Peyer's patch (tissue), 4 donors: ENCODE measurements at places on chromosomes 1 and 21.

DNA sequence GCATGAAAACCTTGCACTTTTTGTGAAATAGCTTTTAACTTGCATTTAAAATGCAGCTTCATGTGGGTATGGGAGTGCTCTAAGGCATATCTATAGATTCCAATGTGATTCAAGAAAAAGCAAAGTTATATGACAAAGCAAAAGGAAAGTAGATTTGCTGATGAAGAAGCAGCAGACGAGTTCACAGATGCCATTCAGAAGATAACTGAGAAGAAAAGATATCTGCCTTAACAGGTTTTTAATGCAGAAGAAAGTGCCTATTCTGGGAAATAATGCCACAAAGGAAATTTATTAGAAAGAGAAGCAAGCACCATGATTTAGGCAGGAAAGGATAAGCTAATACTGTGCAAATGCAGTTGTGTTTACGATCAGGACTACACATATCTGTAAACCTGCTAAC, 68.1 kb downstream of the PHTF1 start:
- H3K27me3 ChIP-seq: no peaks in the 10 kb centered on the region
- DNase-seq: no peak

GRCh38 chr1:26168410-26169197, at the start of gene C1orf232:
TSS of gene C1orf232 (minus strand) at chr1:26168963. CDS start at chr1:26168499, 464 bp downstream.
- H3K36me3 ChIP-seq: no peaks in the 10 kb centered on the region
- H3K4me1 ChIP-seq: peaks cover 8% of the 10 kb centered on the region
- DNase-seq: no peak

GRCh38 chr1:195637539-195637938, 970.7 kb downstream of the KCNT2 start:
- H3K27ac ChIP-seq: no peak overlapping the region
- H3K36me3 ChIP-seq: no peaks in the 10 kb centered on the region
- H3K4me1 ChIP-seq: no peaks in the 10 kb centered on the region
- no peak for DNase-seq

DNA sequence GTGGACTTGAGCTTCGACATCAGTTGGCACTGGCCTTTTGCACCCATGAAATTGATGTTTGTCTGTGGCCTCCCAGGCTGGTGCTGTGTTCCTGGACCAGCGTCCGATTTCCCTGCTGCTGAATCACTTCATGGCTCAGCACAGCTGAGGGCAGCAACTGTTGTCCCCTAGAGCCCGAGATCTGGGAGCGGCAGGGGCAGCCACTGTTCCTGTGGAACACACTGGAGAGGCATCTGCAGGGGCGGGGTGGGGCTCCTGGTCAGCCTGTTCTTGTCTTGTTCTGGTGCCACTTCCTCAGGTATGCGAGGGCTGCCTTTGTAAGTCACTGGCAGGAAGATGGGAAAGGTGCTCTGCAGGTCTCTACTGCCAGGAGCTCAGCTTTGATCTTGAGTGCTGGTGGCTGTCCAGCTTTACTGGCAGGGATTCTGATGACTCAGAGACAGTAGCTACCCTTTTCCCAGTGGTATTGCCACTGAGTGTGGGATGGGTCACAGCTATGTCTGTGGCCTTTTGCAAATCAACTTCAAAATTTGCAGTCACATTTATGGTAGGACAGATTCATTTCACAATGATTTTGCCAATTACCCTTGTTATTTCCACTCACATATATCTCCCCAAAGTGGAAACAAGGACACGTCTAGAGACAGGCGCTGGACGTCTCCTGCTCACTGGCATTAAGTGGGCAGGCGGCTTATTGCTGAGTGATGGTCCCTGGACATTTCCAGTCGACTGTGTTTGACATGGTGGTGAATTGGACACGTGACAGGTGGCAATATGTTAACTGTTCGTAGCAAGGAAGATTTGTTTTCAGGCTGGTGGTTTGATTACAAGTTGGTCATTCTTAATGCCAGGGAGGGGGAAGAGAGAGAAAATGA, 15.3 kb downstream of the AGPAT3 start:
- no peak for DNase-seq
- H3K27ac ChIP-seq: no peak overlapping the region
- no peaks in the 10 kb centered on the region for H3K27me3 ChIP-seq
- peaks cover 6% of the 10 kb centered on the region for H3K4me1 ChIP-seq
- no peaks in the 10 kb centered on the region for H3K36me3 ChIP-seq

DNA sequence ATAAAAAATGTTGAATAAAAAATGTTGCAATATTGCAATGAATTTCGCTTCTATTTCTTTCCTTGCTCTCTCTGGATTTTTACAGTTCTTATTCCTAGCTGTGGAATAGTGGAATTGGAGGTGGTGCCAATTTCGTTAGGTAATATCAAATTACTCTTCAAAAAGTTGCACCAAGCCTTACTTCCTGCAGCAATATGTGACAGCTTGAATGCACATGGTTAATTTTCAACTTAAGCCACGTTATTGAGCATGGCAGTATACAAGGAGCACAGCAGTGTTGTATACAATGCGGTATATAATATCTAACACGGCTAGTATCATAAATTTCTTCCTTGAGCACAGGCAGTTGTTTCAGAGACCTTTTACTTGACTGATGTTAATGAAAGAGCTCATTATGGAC, 152.5 kb downstream of the NOS1AP start:
- no peaks in the 10 kb centered on the region for H3K27me3 ChIP-seq
- H3K36me3 ChIP-seq: no peaks in the 10 kb centered on the region
- no peaks in the 10 kb centered on the region for H3K4me1 ChIP-seq
- DNase-seq: no peak
- H3K27ac ChIP-seq: no peak overlapping the region

- H3K36me3 ChIP-seq: no peaks in the 10 kb centered on the region
- H3K4me1 ChIP-seq: no peaks in the 10 kb centered on the region
- no peak for DNase-seq
- no peak overlapping the region for H3K4me3 ChIP-seq
Measured at GRCh38 chr1:237467320-237467719, 423.4 kb downstream of the ZP4 start.

DNA sequence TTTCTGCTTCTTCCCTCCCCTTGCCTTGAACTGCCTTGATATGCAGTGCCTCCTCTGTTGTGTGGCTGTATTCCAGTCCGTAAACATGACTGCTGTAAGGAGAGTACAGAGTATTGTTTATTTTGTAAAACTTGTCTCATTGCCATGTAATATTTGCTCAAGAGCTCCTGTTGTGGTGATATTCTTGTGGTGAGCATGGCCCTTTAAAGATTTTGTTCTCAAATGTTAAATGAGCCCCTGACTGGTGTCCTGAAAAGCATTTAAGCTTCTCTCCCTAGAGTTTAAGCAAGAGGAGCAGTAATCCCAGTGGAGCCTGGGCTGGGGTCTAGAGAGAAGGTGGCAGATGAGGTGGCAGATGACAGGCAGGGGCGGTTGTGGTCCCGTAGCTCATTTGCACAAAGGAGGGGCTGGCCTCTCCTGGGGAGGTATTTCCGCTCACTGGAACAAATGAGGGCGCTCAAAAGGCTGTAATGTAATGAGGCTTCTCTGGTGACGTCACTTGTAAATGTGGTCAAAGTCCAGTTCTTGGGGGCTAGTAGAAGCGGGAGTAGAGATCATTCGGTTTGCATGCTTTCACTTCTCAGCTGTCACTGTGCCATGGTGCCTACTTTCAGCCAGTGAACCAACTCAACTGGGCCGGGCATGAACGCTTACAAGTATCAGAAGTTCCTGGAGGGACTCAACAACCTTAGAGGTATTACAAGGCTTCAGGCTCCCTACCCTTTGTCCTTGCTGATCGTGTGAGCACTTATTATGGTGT, 46.0 kb upstream of the MACF1 start:
- no peak overlapping the region for H3K4me3 ChIP-seq
- H3K27ac ChIP-seq: peak overlapping the region; percentile 84
- H3K27me3 ChIP-seq: no peaks in the 10 kb centered on the region
- H3K4me1 ChIP-seq: peaks cover 38% of the 10 kb centered on the region

- DNase-seq: no peak
- H3K27ac ChIP-seq: no peak overlapping the region
- no peaks in the 10 kb centered on the region for H3K4me1 ChIP-seq
- no peaks in the 10 kb centered on the region for H3K27me3 ChIP-seq
- H3K4me3 ChIP-seq: no peak overlapping the region
Measured at GRCh38 chr1:193318347-193318746, 131.9 kb upstream of the B3GALT2 start.

DNA sequence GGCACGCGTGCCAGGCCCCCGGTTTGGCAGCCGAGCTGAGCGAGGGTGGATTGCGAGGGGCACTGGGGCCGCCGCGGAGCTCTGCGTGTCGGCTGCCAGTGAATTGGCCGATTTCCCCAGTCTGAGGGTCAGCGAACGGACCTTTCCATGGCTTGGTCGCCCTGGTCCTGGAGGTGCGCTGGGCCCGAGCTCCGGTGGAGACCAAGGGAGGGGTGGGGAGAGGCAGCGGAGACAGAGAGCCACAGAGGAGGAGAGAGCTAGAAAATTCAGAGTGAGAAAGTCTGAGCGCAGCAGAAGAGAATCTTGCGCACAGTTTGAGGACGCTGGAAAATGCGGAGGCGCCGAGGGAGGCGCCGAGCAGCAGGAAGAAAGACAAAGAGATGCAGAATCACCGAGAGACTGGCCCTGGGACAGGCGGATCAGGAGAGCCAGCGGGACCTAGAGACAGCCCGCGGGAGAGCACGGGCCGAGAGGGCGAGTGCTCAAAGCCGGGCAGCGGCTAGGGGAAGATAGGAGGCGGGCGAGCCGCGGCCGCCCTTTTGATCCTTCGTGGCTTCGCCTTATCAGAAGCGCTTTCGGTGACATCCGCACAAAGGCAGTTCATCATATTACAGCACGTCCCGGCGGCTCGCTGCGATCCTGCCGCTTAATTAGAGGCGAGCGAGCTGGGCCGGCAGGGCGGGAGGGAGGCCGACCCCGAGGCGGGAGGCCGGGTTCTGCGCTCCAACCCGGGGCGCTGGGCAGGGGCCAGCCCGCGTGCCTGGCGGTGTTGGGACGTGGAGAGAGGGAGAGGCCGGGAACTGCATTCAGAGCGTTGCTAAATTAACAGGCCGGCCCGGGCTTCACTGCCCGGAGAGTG, 12.7 kb downstream of the PAX7 start:
- no peak for DNase-seq
- peaks cover 17% of the 10 kb centered on the region for H3K4me1 ChIP-seq
- H3K36me3 ChIP-seq: no peaks in the 10 kb centered on the region
- no peak overlapping the region for H3K27ac ChIP-seq
- H3K27me3 ChIP-seq: peaks cover 72% of the 10 kb centered on the region

GRCh38 chr1:37923551-37923889, 23.3 kb downstream of the INPP5B start:
- no peak overlapping the region for H3K4me3 ChIP-seq
- peaks cover 9% of the 10 kb centered on the region for H3K4me1 ChIP-seq
- H3K36me3 ChIP-seq: no peaks in the 10 kb centered on the region
- DNase-seq: no peak
- no peaks in the 10 kb centered on the region for H3K27me3 ChIP-seq
